ENCODE measurements at places on chromosomes 12 and 14.

GRCh38 chr14:23478109-23478759, 8.7 kb downstream of the NGDN start:
- no peak for DNase-seq

GRCh38 chr14:74685056-74685455, 27.8 kb downstream of the AREL1 start:
- DNase-seq = no peak

- no peak for DNase-seq
Observed at GRCh38 chr14:88129306-88130056, 124.5 kb downstream of the GPR65 start.

DNA sequence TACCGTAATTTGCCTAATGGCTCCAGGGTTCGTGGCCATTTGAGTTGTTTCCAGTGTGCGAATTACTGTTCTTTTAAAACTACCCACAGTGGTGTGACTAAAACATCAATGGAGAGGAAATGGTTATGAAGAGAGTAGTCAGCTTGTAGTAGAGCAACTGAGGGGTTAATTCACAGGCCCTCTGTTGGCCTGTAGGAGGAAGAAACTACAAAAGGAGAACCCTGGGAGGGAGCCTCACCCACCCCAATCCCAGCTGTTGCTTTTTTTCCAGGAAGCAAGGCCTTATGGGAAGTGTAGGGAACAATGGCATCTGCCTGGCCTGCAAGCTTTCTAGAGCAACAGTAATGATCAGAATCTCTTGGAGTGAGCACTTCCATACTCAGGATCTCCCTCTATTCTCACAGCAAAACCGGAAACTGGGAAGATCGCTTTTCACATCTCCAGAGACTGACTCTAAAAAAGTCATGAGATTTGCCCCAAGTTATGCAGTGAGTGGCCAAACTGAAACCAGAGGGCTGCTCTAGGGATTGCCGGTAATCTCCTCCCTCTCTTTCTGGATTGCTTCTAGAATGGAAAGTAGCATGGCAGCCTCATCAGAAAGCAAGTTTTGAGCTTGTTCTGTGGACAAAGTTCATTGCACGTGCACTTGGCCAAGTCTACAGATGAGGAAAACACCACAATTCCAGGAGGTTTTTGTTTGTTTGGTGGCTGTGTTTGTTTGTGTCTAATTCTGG, 125.3 kb upstream of the PWP1 start:
- DNase-seq = no peak

DNA sequence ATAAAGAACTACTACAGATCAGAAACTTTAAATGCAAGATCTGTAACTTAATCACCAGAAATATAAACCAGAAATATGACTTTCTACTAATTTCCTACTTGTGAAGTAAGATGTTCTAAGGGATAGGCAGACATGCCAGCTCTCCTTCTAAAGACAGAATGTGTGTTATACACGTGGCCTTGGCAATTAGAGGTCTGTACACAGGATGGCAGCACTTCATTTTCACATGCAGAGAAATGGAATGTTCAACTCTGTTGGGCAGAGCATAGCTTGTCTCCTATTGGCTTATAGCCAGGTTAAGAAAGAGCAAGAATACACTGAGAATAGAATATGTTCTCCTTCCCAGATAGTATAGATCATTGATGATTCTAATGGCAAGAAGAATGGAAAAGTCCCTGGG, 403.8 kb downstream of the DAD1 start:
- DNase-seq = no peak

GRCh38 chr12:128068211-128068610, 198.8 kb upstream of the TMEM132C start:
- DNase-seq = no peak

- DNase-seq = peak; percentile 24
Observed at GRCh38 chr12:48000878-48001504, 3.3 kb downstream of the COL2A1 start.

- no peak for DNase-seq
Observed at GRCh38 chr14:34785223-34786006, 71.0 kb upstream of the CFL2 start.

DNA sequence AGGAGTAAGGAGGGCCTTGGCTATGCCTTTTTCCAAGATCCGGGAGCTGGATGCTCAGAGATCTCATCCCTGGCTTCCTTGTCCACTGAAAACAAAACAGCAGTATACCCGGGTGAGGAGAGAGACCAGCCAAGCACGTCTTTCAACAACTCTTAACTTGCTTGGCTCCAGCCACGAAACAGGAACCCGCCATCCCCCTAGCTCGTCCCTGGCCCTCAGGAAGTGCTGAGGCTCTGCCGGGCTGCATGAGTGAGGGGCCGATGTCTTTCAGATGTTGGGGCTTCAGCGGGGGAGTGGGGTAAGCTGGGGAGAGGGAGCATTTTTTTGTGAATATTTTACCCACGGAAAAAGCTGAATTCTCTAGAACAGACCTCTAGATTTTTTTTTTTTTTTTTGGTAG, 231.1 kb downstream of the CACNA1C start:
- DNase-seq = no peak

DNA sequence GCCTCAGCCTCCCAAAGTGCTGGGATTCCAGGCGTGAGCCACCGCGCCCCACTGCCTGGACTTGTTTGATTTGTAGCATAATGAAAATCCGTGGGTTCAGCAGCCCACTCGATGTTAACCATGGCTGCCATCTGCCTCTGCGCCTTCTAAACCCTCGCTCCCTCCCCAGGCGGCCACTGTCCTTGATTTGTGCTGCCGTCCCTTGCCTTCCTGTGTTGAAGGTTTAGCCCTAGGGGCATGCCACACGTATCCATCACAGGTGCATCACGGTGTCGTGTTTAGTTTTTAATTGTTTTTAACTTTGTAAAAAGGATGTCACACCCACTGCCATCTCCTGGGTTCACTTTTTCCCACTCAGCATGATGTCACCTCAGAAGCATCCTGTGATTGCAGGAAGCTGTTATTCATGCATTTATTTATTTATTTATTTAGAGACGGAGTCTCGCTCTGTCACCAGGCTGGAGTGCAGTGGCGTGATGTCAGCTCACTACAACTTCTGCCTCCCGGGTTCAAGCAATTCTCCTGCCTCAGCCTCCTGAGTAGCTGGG, 24.5 kb upstream of the ULK1 start:
- DNase-seq = peak; percentile 80

DNA sequence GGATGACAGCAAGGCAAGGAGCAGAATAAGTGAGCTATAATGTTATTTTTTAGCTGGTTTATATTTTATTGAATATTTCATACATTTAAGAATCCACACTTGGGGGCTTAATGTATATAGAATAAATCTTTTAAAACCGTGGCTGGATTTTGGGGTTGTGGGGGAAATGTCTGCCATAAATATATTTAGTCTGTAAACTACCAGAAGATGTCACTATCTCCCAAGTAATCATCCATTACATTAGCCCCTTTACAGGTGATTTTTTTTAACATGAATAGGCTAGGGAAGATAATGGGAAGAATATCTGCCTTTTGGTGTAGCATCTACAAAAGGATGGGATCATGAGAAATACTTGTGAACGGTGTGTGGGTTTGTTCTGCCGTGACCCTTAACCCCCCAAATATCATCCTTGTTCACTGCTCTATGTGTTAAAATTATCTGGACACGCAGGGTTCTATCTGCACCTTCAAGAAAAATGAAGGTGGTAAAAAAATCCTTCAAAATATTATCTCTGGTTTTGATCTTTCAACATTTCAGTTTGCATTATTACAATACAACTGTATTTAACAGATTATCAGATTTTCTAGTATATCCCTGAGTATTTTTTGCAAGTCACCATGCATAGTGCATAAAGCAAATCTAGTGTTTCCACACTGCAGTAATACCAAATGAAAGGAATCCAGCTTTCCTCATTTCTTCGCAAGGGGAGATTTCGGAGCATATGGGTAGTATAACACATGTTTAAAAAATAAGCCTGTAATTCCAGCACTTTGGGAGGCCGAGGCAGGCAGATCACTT, 8.0 kb upstream of the SLC17A8 start:
- DNase-seq = peak; percentile 53

- no peak for DNase-seq
Observed at GRCh38 chr12:24759155-24759554, 189.7 kb downstream of the BCAT1 start.

GRCh38 chr14:90266441-90267154, 10.2 kb downstream of the PSMC1 start:
- no peak for DNase-seq

DNA sequence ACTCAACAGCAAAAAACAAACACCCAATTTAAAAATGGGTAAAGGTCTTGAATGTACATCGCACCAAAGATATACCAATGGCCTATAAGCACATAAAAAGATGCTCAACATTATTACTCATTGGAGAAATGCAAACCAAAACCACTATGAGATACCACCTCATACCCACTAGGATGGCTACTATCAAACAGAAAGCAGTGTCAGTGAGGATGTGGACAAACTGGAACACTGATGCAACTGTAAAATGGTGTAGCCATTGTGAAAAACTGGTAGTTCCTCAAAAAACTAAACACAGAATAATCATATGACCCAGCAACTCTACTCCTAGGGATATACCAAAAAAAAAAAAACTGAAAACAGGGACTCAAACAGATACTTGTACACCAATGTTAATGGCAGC, 49.3 kb downstream of the CDK17 start:
- no peak for DNase-seq

- DNase-seq = no peak
Observed at GRCh38 chr12:1792406-1792805, 28.0 kb upstream of the LRTM2 start.

DNA sequence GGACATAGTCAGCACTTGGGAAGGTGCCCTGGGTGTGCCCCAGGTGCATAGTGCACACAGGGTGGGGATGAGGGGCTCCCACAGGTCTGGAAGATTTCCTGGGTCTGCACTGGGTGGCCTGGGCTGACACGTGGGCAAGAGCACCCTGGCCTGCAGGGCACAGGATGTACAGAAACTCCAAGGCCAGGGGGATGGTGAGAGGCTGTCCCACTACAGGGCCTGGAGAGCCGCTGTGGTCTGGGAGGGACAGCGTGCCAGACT, 35.8 kb upstream of the PPP1R13B start:
- DNase-seq = no peak

DNA sequence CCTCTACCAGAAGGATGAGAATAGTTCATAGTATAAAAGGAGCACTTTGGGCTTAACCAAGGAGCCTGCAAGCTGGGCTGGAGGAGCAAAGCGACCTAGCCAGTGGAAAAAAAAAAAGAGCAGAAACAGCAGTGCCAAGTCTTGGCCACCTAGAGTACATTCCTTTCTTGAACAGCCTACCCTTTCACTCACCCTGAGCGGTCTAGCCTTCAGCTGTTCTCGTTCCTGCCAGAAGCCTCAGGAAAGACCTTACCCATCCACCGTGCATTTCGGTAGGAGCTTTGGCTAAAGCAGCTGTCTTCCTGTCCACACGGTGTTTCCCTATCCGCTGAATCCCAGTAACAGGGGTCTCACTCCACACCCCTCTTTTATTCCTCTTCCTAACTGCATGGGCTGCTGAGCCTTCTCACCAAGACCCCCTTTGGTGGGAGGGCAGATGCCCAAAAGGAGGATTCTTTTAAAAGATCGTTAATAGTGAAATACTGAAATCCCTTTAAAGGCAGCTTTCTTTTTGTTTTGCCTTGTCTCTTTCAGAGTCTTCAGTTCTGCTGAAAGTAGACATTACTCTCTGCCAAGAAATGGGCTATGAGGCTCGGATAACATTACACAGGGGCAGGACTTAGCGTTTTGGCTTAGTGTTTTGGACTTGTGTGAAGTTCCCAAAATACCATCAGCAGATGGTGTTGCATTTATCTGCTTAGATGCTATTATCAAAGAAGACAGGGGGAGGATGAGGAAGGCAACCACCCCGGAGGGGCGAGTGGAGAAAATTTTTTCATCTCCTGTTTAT, 88.5 kb upstream of the METAP2 start:
- no peak for DNase-seq

- DNase-seq = no peak
Observed at GRCh38 chr14:69395929-69396328, 2.2 kb downstream of the ERH start.

GRCh38 chr12:4448943-4449850, 3.6 kb upstream of the FGF6 start:
- no peak for DNase-seq

DNA sequence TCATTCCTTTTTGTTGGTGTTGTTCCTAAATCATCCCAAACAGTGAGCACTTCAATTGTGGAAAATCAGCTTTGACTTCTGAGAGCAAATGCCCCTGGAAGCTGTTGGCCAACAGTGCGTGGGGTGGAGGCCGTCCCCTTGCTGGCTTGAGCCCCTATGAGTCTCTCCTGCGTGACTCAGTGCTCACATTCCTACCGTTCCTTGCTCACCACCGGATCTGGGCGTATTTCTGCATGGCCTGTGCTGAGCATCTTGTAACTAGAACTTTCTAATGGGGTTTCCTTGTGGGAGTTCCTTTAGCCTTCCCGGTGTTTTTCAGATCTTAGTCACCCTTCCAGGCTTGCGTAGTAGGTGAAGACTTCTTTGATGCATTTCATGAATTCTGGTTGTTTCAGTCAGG, 14.7 kb downstream of the SERPINA1 start:
- no peak for DNase-seq

DNA sequence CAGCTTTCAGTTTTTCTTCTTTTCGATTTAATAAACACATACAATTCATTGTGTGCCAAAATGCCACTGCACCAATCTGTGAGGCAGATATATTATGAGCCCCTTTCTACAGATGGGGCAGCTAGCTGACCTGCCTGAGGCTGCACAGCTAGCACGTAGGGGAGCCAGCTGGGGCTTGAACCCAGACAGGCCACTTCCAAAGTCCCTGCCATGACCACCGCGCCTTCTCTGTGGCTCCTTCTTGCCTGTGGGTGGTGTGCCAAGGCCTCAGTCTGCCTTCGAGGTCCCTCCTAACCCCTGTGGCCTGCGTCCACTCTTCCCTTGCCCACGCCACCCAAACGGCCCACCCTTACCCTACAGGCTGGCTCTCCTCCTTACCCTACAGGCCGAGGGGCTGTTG, 16.2 kb downstream of the FAM222A start:
- no peak for DNase-seq

- DNase-seq = no peak
Observed at GRCh38 chr14:76168531-76168930, 16.8 kb downstream of the GPATCH2L start.

GRCh38 chr12:21825886-21826617, 51.5 kb upstream of the KCNJ8 start:
- no peak for DNase-seq

All from NCI-H1417 treated with DMSO at 0.1 percent for 48 hours (cell line).